CD8-positive, alpha-beta memory T cell (primary cell): ENCODE measurements at places on chromosomes 2 and 18. TPM values are rescaled to one million over a fixed set of nuclear protein-coding genes. Genes with fewer than 3 reads are reported as not detected.

DNA sequence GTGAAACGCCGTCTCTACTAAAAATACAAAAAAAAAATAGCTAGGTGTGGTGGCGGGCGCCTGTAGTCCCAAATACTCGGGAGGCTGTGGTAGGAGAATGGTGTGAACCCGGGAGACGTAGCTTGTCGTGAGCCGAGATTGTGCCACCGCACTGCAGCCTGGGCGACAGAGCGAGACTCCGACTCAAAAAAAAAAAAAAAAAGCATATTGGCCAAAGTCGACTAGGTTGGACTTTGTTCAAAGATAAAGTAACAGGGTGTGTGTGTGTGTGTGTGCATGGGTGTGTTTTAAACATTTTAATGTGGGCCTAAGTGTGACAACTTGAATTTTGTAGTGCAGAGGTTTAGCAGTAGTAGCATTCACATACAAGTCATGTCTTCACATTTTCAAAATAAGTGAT lies 11.7 kb downstream of the GEMIN6 start:
- no peak for DNase-seq

- no peak for DNase-seq
Measured at GRCh38 chr18:64202210-64202836, 53.4 kb upstream of the LINC00305 start.

GRCh38 chr18:44838971-44839666 lies 158.4 kb downstream of the SETBP1 start:
- peak; percentile 49 for DNase-seq

GRCh38 chr2:159614534-159615366 lies 1.6 kb downstream of the BAZ2B start:
- no peak for DNase-seq

DNA sequence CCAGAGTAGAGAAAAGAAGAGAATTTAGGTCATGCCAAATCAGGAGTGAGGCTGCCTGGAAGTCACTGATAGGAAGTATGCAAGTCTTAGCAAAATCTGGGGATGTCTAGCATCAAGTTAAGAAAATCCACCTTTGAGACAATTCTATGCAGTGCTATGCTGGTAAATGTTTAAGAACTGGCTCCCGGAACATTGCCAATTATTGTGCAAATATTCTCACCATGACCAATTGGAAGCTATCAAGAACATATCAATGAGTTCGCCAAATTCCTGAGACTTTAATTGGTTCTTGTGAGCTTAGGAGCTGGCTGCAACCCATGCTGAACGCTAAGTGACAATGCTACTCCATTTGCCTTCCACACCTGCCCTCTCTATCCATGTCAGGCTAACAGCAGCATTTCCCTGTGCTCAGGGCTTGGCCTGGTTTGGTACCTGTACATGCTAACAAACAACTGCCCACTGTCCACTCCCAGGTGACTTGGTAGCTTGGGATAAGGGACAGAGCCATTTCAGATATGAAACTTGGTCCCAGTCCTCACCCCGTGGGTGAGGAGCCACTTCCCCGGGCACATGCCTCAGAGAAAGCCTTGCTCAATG lies 172.9 kb upstream of the KLHL29 start:
- DNase-seq = no peak

GRCh38 chr2:129619471-129619870 lies 360.0 kb upstream of the RAB6C start:
- no peak for DNase-seq

DNA sequence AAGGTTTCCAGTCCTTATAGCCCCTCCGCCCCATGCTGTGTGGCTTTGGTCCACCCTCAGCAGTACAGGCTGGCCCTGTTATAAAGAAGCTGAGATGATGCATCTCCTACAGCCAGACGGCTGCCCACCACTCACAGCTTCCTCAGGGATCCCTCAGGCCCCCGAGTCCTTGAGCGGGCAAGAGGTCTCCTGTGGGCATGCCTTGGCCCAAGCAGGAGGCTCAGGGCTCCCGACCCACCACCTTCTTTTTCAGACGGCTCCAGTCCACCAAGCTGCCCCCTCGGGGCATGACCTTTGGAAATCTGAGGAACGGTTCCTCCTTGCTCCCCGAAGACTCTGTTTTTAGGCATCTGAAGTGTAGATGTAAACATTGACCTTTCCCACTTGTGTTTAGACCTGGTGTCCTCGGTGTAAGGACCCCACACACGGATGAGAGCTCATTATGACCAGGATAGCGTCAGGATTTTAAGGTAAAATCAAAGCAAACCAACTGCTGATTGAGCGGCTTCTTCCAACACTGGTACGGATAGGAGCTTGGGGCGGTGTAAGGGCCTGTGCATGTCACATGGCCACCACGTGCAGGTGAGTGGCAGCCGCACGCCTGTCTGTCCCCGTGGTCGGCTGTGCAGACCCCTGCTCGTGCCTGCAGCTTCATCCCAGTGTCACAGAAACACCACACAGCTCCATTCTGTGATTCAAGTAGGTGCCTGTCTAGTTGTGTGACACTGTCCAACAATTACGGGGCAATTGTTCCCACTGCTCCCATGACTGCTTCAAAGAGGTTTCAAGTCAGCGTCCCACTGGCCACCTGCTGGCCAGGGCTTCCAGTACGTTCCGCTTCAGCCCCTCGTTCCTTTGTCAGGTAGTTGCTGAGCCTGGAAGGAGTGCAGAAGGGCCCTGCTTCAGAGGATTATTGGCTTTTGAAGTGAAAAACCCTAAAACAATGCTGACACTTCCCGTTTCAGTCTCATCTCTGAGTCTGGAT lies 74.7 kb downstream of the NDUFA10 start:
- no peak for DNase-seq

- no peak for DNase-seq
Measured at GRCh38 chr2:68753318-68753717, 18.7 kb downstream of the ARHGAP25 start.

GRCh38 chr2:239752951-239753350 lies 272.2 kb downstream of the NDUFA10 start:
- DNase-seq = no peak

DNA sequence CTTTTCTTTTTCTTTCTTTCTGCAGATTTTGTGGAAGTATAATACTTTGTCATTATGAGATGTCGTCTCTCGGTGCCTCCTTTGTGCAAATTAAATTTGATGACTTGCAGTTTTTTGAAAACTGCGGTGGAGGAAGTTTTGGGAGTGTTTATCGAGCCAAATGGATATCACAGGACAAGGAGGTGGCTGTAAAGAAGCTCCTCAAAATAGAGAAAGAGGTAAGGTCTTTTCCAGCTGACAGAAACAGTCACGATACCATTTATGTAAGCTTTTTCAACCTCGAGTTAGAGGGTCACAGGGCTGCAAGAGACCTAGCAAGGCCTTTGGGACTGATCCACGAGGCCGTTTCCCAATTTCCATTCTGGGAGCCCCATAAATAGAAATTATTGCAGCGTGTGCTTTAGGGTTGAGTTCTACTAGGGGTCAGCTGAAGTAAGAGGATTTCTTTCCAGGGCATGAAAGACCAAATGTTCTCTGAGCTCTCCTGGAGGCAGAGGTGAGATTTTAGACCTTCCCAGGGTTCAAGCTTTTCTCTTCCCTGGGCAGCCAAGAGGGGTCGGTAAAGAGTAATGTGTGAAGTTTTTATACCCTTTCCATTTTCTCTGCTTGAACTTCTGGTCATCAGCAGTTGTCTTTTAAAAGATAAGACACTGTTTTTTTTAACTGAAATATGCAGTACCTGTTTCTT lies 15.5 kb downstream of the MAP3K20 start:
- DNase-seq = no peak

DNA sequence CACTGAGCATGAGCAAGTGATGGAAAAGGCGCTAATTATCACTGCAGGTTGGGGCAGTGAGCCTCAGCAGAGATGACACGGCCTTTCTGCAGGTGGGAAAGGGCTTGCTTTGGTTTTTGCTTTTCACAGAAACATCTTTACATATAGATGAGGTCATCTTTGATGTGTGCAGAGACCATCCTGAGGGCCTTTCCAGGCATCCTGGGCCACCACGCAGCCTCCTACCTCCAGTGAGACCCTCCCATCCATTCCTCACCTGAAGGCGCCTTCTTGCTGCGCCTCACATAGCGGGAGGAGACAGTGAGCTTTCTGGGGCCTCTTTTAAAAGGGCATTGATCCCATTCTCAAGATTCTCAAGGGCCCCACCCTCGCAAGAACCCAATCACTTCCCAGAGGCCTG lies 235.3 kb upstream of the RAB6C start:
- no peak for DNase-seq

- DNase-seq = no peak
Measured at GRCh38 chr2:163717993-163718680, 17.7 kb downstream of the FIGN start.

DNA sequence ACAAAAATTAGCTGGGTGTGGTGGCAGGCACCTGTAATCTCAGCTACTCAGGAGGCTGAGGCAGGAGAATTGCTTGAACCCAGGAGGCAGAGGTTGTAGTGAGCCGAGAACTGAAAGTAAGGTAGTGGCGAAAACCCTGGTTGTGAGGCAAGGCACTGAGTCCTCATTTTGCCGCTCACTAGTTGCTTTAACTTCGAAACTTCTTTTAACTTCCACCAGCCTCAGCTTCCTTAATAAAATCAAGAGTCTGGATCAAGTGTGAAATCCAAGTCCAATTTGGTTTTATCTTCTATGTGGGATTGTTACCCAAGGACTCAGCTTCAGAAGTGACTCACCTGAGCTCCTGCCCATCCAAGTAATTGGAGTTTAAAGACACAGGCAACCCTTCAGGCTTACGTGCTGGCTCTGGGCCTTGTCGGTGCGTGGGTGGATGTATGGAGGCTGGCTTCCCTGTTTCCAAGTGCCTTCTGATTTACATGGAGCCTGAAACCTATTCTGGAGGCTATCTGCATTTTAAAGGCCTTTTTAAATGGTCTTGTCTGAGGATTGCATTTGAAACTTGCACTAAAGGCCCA lies 374.2 kb upstream of the ID2 start:
- no peak for DNase-seq

- no peak for DNase-seq
Measured at GRCh38 chr18:2654169-2654927, 1.2 kb upstream of the SMCHD1 start.

DNA sequence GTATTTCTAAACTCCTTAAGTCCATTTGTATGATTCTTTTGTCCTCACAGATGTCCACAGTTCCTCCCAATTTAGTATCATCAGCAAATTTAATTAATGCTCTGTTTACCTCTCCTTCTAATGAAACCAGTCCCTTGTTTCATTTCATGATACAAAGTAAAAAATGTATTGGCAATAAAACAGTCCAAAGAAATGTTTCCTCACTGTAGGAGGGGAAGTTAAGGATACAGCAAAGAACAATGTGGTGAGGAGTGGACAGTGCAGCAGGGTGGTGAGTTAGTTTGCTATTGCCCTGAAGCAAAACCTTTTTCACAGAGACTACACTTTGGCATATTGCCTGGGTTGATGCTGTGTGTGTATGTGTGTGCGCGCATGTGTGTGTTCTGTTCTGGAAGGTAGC lies 401.5 kb downstream of the ARHGAP15 start:
- DNase-seq = no peak

DNA sequence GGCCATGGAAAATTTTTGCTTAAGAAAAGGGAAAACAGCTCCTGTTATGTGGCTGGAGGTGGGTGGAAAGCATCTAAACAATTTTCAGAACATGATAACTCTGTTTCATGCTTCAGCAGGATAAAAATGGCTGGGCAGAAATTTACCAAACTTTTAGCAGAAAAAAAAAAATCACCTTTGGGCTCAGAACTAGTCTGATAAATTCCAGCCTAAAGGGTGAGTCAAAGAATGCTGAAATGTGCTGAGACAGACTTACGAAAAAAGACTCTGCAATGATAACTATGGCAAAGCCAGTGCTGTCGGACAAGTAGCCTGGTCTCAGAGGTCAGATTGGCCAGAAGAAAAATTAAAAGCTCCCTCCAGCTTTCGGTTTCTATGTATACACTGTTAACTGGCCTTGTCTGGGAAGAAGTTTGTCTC lies 123.6 kb downstream of the LRATD1 start:
- DNase-seq = no peak

GRCh38 chr2:160390544-160391455 lies 102.8 kb downstream of the RBMS1 start:
- no peak for DNase-seq

GRCh38 chr18:41024792-41025191 lies 930.2 kb upstream of the PIK3C3 start:
- no peak for DNase-seq

GRCh38 chr2:135974036-135974435 lies 11.4 kb downstream of the DARS1 start:
- DNase-seq = no peak

- DNase-seq = no peak
Measured at GRCh38 chr2:16617282-16618266, 48.1 kb downstream of the CYRIA start.

DNA sequence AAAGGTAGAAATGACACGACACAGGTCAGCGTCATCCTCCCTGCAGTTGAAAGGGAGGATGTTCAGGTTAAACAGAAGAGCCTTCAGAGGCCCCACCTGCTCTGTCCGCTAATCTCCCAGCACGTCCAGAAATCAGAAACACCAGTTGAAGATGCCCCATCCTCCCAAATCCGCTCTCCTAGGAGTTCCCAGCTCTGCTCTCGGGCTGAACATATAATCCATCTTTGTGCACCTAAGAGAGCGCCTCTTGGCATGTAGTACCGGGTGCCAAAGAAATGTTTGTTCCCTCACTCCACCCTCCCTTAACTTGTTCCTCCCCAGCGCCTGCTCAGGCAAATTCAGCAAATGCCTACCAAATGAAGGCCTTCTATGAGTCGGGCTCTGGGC lies 145.2 kb upstream of the SMAD2 start:
- DNase-seq = no peak

- no peak for DNase-seq
Measured at GRCh38 chr2:174120346-174120745, 128.0 kb downstream of the OLA1 start.

GRCh38 chr2:176613323-176613987 lies 344.2 kb downstream of the MTX2 start:
- no peak for DNase-seq

The MYO7B gene
- not detected for total RNA-seq

The HES6 gene
- total RNA-seq = 4.7 TPM

The RAB27B gene
- 0.22 TPM for total RNA-seq

The TAF1B gene
- total RNA-seq = 24.3 TPM

The DPP10 gene
- total RNA-seq = not detected

The ANKRD29 gene
- total RNA-seq = not detected

The CELF4 gene
- total RNA-seq = not detected

The ACVR2A gene
- total RNA-seq = 2.5 TPM

The C2orf80 gene
- not detected for total RNA-seq

The PPP1R1C gene
- not detected for total RNA-seq

The CPLX4 gene
- total RNA-seq = not detected

The MALL gene
- total RNA-seq = 0.50 TPM

The EFHD1 gene
- 0.22 TPM for total RNA-seq

The SERPINB11 gene
- total RNA-seq = not detected
